Activated CD4-positive, alpha-beta T cell treated with anti-CD3 and anti-CD28 coated beads, Interleukin-2, amount 50 U/mL, for 1 hour (primary cell): ENCODE measurements at places on chromosomes 3 and 15.

GRCh38 chr3:62095756-62096155 lies 277.6 kb downstream of the FEZF2 start:
- no peak for DNase-seq

GRCh38 chr15:63698692-63699091 lies 101.5 kb downstream of the FBXL22 start:
- no peak for DNase-seq

DNA sequence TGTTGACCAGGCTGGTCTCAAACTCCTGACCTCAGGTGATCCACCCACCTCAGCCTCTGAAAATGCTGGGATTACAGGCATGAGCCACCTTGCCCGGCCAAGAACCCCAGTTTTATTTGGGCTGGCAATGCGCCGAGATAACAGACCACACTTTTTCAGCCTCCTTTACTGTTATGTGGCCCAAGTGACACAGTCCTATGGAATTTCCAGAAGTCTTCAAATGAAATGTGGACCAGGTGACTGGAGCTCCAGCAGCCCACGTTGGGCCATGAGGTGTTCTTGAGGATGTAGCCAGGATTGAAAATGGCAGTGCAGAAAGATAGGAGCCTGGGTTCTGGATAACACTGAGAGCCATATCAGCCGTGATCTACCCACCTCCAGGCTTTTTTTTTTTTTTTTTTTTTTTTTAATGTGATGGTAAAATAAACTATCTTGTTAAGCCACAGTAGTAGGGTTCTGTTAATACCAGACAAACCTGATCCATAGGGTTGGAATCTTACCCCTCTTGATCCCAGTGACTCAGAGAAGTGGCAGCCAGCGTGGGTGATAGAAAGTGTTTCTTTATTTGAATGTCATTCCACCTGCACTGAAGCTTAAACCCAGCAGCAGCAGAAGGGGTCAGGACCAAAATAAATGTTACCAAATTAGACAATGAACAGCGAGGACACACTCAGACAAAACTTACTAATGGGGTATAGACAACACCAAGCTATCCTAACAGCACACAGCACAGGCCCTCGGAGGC lies 55.6 kb downstream of the LHFPL4 start:
- DNase-seq: no peak

DNA sequence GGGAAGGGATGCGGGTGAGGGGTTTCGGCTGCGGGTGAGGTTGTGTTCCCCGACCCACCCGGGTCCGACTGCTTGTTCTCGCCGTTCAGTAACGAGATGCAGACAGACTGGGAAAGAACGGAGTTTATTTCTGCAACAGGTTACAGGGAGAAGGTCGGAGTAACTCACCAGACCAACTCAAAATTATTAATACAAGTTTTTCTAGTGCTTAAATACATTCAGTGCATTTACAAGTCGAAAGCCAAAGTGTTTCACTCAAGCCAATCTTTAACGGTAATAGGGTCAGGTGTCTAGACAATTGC lies 492 bp upstream of the HIGD1A start:
- no peak for DNase-seq

DNA sequence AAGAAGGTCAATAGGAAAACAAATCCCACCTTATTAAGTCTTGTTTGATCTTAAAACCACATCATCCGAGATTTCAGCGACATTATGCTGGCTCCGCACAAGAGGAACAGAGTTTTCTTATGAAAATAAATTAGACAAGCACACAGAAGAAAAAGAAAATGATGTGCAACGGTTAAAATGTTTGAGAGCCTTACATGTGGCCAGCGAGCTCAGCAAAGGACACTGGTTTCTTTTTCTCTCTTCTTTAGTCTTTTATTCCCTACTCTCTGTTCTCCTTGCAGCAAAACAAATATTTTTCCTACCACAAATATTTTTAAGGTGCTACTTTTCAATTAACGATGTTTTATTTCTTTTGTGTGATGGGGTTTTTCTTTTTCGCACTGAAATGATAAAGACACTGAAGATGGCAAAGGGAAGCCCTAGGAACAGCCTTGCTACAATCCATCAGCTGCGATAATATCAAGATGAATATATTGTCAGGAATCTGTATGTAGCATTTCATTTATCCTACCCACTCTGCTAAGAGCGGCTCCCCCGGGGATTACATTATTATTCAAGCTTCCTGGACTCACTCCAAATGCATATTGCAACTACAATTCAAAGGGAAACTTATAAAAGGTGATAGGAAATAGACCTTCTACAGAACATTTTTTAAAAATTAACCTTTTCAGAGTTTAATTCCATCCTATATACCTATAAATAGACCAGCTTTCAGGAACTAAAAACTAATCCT lies 72.9 kb downstream of the ANXA2 start:
- no peak for DNase-seq

- DNase-seq: no peak
These were observed 4.6 kb downstream of the TMEM266 start for GRCh38 chr15:76064375-76064774.

GRCh38 chr15:90271459-90272166 lies 6.1 kb downstream of the NGRN start:
- no peak for DNase-seq
